ENCODE measurements at places on chromosomes 16 and 17. TPM values are rescaled to one million over a fixed set of nuclear protein-coding genes. Genes with fewer than 3 reads are reported as not detected.
A peak's percentile ranks its signal among the peaks of the same experiment; 100 is the strongest.

DNA sequence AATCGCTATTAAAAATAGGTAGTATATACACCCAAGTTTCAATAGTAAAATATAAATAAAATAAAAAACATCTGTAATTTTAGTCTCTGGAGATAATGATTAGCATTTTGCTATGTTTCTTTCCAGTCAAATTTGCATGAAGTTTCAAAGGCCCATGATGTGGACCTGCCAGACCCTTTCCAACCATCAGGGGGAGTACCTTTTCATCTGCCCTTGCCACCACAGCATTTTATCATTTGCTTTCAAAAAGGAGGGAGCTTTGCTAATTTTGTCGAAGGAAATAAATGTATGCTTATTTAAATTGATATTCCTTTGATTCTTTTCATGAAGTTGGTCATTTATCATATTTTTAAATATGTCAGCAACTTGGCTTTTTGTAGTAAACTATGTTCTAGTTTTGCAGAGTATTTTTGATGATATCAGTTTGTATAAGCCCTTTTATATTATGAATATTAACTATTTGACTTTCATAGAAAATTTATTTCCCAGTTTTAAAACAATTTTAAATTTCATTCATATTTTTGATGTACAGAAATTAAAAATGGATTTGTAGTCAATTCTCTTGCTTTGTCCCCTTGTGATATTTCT lies 115.2 kb upstream of the NETO2 start:
- no peak for DNase-seq

SLC35G6 gene
- polyA plus RNA-seq = 0.13 TPM

DNA sequence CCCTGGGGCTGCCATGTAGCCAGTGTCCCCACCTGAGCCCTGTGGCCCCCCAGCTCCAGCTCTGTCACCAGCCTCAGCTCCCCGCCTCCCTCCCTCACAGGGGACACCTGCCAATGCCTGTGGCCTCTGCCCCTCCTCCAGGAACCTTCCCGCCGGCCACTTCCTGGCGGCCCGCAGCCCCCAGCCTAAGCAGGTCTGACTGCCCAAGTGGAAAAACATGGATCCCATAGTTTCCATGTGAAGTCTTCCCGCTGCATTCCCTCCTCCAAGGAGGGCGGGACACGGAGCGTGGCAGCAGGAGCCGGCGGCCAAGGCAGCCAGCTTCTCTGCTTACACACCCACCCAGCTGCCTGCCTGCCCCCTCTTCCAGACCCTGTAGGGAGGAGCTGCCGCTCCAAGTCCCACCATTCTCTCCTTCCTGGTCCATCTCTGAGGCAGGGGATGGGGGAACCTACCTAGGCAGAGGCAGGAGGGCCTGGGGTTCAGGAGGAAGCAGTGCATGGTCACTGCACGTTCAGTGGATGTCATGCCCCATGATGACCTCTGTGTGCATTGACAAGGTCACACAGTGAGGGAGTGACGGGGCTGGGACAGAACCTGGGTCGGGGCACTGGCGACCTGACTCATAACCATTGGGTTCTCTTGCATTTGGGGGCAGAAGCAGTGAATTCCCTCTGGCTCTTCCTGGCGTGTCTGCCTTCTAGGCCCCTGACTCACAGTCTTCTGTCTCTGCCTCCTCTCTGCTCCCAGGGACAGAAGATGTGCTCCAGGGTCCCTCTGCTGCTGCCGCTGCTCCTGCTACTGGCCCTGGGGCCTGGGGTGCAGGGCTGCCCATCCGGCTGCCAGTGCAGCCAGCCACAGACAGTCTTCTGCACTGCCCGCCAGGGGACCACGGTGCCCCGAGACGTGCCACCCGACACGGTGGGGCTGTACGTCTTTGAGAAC lies 8.7 kb downstream of the VASN start:
- peak; percentile 83 for DNase-seq

DNA sequence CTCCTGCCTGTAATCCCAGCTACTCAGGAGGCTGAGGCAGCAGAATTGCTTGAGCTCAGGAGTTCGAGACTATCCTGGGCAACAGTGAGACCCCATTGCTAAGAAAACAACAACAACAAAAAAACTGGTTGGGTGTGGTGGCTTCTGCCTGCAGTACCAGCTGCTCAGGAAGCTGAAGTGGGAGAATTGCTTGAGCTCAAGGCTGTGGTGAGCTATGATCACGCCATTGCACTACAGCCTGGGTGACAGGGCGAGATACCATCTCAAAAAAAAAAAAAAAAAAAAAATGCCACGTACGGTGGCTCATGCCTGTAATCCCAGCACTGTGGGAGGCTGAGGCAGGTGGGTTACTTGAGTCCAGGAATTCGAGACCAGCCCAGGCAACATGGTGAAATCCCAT lies 34.1 kb downstream of the NME2 start:
- DNase-seq = no peak

FNDC8 gene
- polyA plus RNA-seq = not detected

Measured in hindlimb muscle (tissue), 1 donor.